ENCODE measurements at places on chromosomes 1 and 21. TPM values are rescaled to one million over a fixed set of nuclear protein-coding genes. Genes with fewer than 3 reads are reported as not detected.

- no peaks in the 10 kb centered on the region for H3K36me3 ChIP-seq
- peaks cover 5% of the 10 kb centered on the region for H3K27me3 ChIP-seq
- H3K27ac ChIP-seq = peak overlapping the region; percentile 56
- H3K4me1 ChIP-seq = peaks cover 53% of the 10 kb centered on the region
- no peak for DNase-seq
Measured at GRCh38 chr1:204104331-204105130, 31.6 kb downstream of the SOX13 start.

Gene DCDC2B
- polyA plus RNA-seq = 3.2 TPM

Gene GPR161
- polyA plus RNA-seq = 30.7 TPM

Gene NBPF15
- polyA plus RNA-seq = 91.3 TPM

DNA sequence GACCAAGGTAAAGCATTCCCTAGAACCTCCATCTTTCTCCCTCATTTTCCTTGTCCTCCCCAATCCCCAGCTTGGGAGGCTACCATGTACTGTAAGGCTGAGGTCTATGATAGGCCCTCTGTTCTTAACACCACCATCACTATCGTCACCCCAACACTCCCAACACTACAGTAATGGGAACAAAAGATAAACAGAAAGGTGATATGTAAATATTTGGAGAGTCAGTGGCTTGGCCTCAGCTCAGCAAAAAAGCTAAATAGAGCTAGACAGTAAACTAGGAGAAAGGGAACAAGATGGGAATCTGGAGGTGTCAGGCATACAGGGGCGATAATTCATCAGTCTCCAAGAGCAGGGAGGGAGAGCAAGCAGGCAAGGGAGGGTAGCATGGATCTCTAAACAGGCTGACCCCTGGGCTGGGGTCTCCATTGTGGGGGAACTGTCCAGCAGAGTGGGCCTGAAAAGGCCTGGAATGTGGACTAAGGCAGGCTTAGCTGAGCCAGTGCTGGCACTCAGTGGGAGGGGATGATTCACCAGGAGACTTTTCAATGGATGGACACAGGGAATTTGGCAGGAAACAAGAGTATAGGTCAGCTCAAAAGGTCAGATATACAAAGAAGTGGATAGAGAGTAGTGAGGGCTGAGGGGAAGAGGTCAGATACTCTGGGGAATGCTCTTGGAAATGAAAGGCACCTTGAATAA is 6.7 kb downstream of the WNT2B start:
- no peaks in the 10 kb centered on the region for H3K4me1 ChIP-seq
- H3K27me3 ChIP-seq = peaks cover 8% of the 10 kb centered on the region
- no peak overlapping the region for H3K4me3 ChIP-seq
- H3K27ac ChIP-seq = no peak overlapping the region
- DNase-seq = no peak
- no peaks in the 10 kb centered on the region for H3K36me3 ChIP-seq

GRCh38 chr1:38436749-38437148 is 390.2 kb upstream of the POU3F1 start:
- H3K27ac ChIP-seq = no peak overlapping the region
- DNase-seq = no peak
- no peaks in the 10 kb centered on the region for H3K36me3 ChIP-seq
- no peaks in the 10 kb centered on the region for H3K4me1 ChIP-seq
- H3K4me3 ChIP-seq = no peak overlapping the region

DNA sequence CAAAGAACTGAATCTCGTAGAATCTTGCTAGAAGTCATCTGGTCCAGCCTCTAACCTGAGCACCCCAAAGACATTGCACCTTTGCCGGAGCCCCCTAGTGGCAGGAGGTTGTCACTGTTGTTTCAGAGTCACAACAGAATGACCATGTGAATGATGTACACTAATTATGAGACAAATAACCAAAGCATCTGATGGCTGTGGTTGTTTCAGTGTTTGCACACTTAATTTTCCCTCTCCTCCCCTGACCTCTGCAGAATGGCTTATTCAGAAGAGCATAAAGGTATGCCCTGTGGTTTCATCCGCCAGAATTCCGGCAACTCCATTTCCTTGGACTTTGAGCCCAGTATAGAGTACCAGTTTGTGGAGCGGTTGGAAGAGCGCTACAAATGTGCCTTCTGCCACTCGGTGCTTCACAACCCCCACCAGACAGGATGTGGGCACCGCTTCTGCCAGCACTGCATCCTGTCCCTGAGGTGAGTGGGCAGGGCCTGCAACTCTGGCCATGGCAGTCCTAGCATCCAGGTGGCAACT is 26.4 kb downstream of the TRAF5 start:
- H3K27me3 ChIP-seq = no peaks in the 10 kb centered on the region
- H3K4me3 ChIP-seq = no peak overlapping the region
- DNase-seq = no peak
- H3K27ac ChIP-seq = no peak overlapping the region

- H3K27me3 ChIP-seq = no peaks in the 10 kb centered on the region
- no peak overlapping the region for H3K4me3 ChIP-seq
- DNase-seq = no peak
Measured at GRCh38 chr1:39450956-39451606, 40.4 kb upstream of the BMP8A start.

- no peak overlapping the region for H3K4me3 ChIP-seq
- no peak overlapping the region for H3K27ac ChIP-seq
- no peaks in the 10 kb centered on the region for H3K27me3 ChIP-seq
- no peak for DNase-seq
Measured at GRCh38 chr1:5010656-5011055, 356.2 kb downstream of the AJAP1 start.
